ENCODE measurements at places on chromosomes 2 and 18.

- DNase-seq = no peak
Observed at GRCh38 chr18:3660739-3661515, 211.0 kb downstream of the TGIF1 start.

- DNase-seq = no peak
Observed at GRCh38 chr2:229634601-229635370, 79.6 kb downstream of the DNER start.

DNA sequence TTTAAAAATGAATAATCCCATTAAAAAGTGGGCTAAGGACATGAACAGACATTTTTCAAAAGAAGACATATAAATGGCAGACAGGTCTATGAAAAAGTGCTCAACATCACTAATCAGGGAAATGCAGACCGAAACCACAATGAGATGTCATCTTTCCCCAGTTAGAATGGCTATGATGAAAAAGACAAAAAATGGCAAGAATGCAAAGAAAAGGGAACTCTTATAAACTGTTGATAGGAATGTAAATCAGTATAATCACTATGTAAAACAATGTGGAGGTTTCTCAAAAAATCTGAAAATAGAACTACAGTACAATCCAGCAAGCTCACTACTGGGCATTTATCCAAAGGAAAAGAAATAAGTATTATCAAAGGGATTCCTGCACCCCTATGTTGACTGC lies 169.2 kb downstream of the METTL4 start:
- DNase-seq = no peak

- no peak for DNase-seq
Observed at GRCh38 chr2:232623768-232624765, 9.3 kb upstream of the EFHD1 start.

GRCh38 chr2:185978634-185979407 lies 240.2 kb downstream of the FSIP2 start:
- DNase-seq = no peak

DNA sequence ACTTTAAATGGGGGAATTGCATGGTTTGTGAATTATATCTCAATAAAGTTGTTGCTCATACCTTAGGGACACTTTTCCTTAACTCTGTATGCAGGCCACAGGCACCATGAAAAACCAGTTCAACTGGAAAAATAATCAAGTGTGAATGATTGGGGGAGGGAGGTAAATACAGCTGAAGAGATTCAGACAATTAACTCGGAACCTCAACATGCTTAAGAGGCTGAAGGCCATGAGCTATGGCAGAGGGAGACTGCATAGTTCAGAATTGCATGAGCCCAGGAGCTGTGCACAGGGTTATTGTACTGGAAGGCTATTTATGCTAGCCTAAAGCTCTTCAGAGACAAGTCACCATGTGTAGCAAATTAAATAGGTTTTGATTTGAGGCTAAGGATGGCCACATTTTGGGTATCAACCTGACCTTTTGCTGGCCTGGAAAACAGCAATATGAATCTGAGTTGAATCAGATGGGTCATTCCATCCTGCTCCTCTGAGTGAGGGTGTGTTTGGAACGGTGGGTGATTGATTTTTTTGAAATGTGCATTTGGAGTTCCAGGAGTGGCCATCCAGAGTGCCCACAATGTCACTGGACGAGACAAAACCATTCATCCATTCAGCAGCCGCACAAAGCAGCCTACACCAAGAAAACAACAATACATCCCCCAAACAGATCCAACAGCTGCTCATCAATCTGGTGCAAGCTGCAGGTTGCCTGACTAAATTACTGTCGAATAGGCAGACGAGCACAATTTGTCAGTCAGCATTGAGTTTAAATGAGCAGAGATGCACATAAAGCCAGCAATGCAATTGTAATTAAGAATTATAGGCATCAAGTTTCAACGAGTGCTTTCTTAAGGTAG lies 42.5 kb downstream of the HRH4 start:
- no peak for DNase-seq

DNA sequence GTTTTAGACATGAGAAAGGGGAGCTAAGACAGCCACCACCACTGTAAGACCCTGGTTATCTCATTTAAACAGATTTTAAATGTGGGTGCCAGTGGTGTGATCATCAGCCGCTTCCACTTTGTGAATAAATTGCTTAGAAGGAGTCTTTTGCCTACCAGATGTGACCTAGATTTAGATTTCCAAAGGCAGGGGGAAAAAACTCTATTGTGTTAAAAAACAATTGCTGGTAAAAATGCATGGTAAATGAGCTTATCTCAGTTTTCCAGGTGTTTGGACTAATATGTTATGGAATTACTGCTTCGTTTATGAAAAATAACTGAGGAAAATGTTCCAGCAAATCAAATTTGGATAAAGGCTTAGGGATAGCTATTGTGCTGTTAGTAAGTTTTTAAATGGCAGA lies 466.3 kb upstream of the RAB12 start:
- DNase-seq = no peak

DNA sequence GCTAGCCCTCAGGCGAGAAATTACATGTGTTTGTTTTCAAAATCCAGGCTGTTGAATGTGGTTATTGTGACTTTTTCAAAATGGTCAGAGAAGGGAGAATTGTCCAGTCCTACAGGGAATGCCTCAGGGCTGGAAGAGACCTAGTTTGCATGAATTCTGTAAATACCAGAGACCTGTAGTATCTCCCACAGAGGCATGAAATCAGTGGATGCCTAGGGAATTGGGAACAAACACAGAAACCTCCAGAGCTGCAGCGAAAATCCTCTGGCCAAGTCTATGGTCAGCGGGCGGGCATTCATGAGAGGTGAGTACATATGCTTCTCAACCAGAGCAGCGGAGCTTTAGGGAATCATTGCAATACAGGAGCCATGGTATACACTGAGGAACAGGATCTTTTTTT lies 1596.5 kb upstream of the NXPH2 start:
- DNase-seq = no peak

DNA sequence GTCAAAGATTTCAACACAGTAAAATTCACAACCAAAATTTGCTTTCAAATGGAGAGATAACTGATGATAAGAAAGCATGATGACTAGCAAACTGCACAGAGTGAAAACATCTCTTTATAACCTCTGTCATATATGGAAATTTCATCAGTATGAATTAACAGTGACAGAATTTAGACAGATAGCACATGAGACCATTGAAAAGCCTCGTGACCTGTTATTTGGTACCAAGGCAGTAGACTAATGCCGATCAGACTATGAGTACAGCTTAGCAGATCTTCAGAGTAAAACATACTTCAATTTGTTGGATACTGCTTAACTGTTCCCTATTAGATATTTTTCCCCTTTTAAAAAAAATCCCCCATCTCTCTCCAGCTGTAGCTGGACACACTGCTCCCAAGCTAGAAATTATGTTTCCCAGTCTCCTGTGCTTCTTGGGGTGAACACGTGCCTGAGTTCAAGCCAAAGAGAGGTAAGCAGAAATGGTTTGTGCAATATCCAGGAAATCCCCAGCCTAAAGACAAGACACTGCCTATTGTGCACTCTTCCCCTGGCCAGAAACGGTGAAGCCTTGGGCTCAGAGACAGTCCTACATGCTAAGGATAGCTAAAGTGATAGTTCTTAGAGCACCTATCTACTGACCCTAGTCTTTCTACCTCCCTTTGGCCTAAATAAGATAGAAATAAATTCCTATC lies 256.1 kb downstream of the NCKAP5 start:
- DNase-seq = no peak

DNA sequence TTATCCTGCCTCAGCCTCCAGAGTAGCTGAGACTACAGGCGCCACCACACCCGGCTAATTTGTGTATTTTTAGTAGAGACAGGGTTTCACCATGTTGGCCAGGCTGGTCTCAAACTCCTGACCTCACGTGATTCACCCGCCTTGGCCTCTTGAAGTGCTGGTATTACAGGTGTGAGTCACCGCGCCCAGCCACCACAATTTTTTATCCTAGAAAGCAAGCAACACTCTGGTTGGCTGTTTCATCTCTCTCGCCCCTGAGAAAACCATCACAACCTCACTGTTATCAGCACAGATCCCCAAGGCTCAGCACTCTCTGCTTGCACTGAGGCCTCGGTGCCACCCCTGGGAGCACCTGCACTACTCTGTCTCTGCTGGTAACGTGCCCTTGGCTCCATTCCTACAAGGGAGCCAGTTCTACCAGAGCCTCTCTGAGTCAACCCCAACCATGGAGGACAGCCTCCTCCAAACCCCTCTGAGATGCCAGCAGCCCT lies 134.8 kb upstream of the AGAP1 start:
- no peak for DNase-seq

- DNase-seq = no peak
Observed at GRCh38 chr2:49616800-49617199, 462.5 kb upstream of the FSHR start.

GRCh38 chr2:64036034-64036705 lies 16.9 kb upstream of the VPS54 start:
- no peak for DNase-seq

DNA sequence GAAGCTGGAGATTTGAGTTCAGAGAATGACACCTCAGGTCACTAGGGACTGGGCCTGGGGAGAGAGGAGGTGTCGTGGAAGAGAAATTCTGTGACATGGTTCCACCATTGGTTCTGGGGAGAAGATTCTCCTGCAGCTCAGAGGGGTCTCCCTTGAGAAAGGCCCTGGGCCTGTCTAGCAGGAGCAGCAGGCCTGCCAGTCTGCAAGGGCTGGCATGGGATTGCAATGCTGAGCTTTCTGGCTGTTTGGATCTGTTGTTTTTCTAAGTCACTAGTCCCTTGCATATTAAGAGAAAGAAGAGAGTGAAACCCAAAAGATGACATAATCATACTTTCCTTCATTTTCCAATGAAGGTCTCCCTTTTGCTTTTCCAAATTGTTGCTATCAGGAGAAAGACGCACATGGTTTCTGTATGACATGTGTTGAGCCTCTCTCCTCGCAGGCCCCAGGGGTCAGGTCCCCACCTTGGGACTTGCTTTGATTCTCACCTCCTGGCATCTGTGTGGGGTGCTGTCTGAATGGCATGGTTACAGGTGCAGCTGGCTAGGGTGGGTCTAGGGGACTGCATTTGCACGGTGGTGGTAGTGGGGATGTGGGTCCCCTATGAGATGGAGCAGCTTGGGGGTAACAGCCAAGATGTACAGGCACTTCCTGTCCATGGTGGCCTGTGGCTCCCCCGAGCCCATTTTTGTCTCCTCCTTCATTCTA lies 117.8 kb downstream of the GLI2 start:
- DNase-seq = no peak

DNA sequence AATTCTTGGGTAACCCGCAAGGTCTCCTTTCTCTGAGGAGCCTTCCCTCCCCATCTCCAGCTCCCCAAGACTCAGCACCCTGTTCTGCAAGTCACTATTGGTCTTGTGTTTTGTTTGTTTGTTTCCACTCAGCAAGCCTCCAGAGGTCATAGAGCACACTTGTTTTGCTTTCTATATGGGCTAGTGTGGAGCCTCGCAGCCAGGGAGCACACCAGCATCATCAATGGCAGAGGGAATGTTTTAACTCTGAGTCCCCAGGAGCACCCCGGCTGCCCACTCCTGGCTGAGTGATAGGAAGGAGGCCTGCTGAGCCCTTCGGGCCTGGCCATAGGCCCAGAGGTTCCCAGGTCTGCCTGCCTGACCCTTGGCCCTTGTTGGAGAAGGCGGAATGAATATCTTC lies 36.6 kb downstream of the GLI2 start:
- DNase-seq = no peak

DNA sequence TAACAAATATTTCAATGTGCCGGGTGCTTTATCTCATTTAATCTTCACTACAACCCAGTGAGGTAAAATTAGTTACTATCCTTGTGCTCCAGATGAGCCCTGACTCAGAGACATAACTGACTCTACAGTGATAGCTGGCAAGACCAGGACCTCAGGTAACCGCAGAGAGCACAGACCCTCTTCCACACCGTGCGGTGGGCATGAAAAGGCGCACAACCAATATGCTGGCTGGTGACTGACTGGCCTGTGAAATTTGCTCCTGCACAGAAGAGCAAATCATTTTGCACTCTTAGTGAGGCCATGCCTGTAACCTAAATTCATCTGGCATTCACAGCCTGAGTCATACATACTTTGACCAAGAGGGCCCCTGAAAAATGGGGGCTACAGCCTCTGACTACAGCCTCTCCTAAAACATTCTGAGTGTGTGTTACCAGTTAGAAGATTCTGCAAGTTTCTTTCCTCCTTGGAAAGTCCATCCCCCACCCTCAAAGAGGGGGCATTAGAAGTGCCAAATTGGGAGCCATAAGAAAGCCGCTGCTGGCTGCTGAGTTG lies 22.4 kb upstream of the MSGN1 start:
- no peak for DNase-seq

GRCh38 chr2:129709001-129709955 lies 270.2 kb upstream of the RAB6C start:
- DNase-seq = no peak

GRCh38 chr2:46311651-46312223 lies 14.5 kb downstream of the EPAS1 start:
- DNase-seq = no peak

DNA sequence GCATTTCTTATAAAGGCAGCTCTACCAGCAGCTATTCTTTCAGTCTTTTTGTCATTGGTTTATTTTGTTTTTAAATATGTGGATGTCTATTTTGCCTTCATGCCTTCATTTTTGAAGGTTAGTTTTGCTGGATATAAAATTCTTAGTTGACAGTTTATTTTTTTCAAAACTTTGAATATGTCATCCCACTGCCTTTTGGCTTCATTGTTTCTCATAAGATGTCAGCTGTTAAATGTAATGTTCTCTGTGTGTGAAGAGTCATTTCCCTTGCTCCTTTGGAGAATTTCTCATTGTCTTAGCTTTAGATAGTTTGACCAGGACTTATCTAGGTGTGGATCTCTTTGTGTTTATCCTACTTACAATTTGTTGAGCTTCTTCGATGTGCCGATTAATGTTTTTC lies 213.5 kb downstream of the KIAA1328 start:
- no peak for DNase-seq

GRCh38 chr2:97720746-97721145 lies 7.4 kb downstream of the ZAP70 start:
- DNase-seq = no peak

DNA sequence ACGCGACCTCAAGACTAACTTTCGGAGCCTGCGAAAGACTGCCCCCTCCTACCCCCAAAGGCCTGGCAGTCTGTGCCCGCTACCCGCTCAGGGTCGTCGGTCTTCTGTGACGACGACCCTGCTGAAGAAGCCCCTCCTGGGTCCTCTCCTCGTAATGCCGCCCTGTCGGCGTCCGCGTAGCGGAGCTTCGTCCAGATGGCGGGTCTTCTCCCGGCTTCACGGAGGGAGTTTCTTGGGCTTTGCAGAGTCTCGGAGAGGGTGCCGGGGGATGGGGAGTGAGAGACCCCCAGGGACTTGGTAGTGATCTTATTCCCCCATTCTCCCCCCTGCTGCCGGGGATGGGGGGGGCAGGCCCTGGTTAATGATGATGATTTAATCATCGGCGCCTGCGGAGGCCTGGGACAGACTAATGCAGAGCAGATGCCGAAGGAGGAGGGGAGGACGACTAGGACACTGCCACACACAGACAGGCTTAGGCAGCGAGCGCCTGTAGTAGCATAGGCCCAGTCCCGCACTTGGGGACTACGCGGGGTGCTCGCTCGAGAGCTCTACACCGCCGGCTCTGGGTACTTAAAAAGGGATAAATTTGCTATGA lies 528 bp upstream of the PCGF1 start:
- DNase-seq = no peak

DNA sequence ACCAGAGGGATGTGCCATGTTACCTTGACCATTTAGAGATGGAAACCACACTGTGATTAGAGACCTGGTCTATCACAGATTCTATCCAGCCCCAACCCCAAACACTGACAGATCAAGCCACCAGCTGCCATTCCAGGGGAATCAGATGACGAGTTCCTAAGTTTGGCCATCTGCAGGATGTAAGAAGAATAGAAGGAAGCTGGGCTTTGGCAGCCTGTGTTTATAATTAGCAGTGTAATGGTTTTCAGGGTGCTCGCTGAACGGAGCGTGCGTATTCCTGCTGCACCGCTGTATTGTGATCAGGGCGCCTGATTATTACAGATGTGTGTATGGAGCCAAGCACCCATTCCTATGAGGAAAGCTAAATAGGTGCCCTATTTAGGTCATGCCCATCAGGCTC lies 138.1 kb downstream of the LRRC30 start:
- no peak for DNase-seq

Data from germinal center (tissue), 1 donor.